ENCODE measurements at places on chromosomes 16 and 17.

DNA sequence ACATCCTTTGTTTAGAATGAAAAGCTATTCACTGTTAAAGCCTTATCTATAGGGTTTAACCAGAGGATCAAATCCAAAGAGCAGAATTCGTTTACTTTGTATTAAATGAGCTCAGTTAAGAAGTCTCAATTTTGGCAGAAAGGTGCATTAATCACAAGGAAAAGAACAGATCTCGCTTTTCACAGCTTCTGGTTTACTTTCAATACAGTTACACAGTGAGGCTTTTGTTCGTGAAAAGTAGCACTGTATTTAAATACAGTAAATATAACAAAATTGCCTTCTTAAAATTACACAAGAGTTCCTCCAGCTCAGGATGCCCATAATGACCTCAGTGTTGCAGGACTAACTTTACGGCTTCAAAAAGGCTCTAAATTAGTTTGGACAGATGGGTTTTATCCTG, 669.1 kb upstream of the SALL1 start:
- H3K36me3 ChIP-seq: no peaks in the 10 kb centered on the region
- no peaks in the 10 kb centered on the region for H3K27me3 ChIP-seq
- no peaks in the 10 kb centered on the region for H3K4me1 ChIP-seq
- no peak overlapping the region for H3K27ac ChIP-seq
- no peak overlapping the region for H3K4me3 ChIP-seq

DNA sequence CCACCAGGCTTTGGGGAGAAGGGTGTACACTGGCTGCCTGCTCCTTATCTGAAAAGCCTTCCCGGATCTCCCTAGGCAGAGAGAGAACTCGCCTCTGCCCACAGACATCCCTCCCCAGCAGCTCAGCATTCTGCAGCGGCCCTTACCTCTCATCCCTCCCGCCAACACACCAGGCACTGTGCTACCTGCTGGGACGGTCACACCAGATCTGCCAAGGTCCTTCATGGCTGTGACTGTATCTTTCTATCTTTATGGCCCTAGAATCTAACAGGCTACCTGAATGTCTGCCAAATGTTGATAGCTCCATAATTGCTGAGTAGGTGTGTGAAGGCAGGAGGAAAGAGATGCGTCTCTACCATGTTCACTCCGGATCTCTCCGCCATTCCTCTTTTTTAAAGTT, 7.9 kb downstream of the TSNAXIP1 start:
- no peaks in the 10 kb centered on the region for H3K36me3 ChIP-seq
- no peak for DNase-seq
- no peak overlapping the region for H3K4me3 ChIP-seq
- no peaks in the 10 kb centered on the region for H3K27me3 ChIP-seq

GRCh38 chr16:89241187-89242007, 23.9 kb downstream of the ZNF778 start:
- peak; percentile 47 for DNase-seq
- peak overlapping the region; percentile 90 for H3K4me3 ChIP-seq
- peak overlapping the region; percentile 88 for H3K27ac ChIP-seq
- peaks cover 18% of the 10 kb centered on the region for H3K27me3 ChIP-seq
- H3K4me1 ChIP-seq: peaks cover 8% of the 10 kb centered on the region
- peaks cover 8% of the 10 kb centered on the region for H3K36me3 ChIP-seq

DNA sequence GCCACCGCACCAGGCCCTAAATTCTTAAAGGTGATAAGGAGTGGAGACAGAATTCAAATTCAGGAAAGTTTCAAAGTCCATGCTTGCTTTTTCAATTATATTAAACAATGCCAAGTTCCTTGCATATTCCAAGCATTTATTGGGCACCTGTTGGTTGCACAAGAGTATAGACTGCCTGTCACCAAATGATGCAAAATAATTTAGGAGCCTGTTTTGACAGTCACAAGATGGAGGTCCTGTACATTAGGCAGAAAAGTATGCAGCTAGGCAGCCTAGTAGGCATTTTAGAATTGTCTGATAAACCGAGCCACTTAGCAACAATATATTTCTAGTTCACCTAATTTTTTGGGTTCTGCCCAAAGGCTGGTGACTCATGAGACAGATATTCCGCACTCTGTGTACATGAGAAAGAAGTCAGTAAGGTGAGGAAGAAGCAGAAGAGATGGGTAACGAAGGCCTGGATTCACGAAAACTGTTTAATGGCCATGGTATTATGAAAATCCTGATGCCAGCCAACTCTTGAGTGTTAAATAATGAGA, 7.3 kb downstream of the ACACA start:
- no peaks in the 10 kb centered on the region for H3K27me3 ChIP-seq
- DNase-seq: no peak
- no peak overlapping the region for H3K27ac ChIP-seq
- H3K4me1 ChIP-seq: no peaks in the 10 kb centered on the region

- H3K4me3 ChIP-seq: no peak overlapping the region
- H3K36me3 ChIP-seq: no peaks in the 10 kb centered on the region
- no peaks in the 10 kb centered on the region for H3K4me1 ChIP-seq
- DNase-seq: no peak
- H3K27ac ChIP-seq: no peak overlapping the region
These were observed 23.0 kb upstream of the CDR2 start for GRCh38 chr16:22397464-22397863.

- no peaks in the 10 kb centered on the region for H3K36me3 ChIP-seq
- no peak overlapping the region for H3K4me3 ChIP-seq
- no peak for DNase-seq
- H3K27ac ChIP-seq: no peak overlapping the region
- H3K4me1 ChIP-seq: peaks cover 3% of the 10 kb centered on the region
These were observed 4.4 kb upstream of the IL27 start for GRCh38 chr16:28511031-28511430.

GRCh38 chr17:61306003-61306402, 93.6 kb upstream of the TBX2 start:
- DNase-seq: no peak
- peaks cover 4% of the 10 kb centered on the region for H3K36me3 ChIP-seq

DNA sequence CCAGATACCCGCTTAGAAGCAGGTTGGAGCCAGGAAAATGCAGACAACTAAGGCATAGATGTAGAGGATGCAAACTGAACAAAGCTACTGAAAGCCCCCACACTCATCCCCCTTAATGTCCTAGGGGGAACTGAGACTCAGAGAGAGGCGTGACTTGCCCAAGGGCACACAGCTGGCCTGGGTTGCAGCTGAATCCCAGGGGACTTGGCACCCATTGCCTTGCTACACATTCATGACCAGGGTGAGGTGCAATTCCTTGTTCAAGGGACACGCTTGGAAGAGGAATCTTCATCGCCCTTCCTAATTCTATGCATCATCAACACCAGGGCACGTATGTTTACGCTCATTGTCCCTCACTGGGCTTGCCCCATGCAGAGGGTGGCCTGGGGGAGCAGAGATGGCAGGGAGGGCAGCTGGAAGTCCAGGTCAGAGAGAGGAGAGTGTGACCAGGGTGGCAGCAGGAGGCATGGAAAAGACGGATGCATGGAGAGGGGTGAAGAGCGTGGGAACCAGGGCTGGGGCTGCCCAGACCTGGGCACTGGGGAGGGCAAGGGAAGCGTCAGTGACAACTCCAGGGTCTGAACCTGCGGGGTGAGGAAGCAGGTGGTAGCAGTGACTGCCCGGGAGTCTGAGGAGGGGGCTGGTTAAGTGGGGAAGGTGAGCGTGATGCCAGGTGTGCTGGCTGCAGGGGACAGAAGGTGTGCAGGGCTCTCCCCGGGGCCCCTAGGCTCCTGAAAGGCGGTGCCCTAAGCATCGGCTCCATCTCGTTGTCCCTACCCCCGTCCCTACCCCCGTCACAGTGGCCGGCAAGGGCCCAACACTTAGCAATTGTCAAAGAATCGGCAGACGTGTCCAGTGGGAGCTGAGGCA, 267.1 kb upstream of the TNRC6C start:
- H3K4me1 ChIP-seq: peaks cover 3% of the 10 kb centered on the region
- H3K27me3 ChIP-seq: peaks cover 18% of the 10 kb centered on the region
- no peak overlapping the region for H3K27ac ChIP-seq
- no peaks in the 10 kb centered on the region for H3K36me3 ChIP-seq

DNA sequence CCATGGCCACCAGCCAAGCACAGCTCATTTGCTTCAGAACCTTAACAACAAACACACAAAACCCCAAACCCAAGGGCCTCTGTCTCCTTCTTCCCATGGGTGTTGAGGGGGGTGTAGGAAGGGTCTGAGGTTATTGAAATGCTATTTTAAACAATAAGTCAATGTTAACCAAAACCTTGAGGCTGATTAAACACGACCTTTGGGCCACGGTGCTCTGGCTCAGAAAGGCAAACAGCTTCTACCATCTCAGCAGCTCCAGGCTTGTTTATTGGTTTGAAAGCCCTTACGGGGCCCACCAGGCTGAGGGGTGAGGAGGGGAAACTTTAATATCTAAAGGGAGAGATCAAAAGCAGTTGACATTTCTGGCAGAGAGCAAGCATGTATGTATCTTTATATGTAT, 185.7 kb upstream of the IRX6 start:
- H3K27me3 ChIP-seq: peaks cover 5% of the 10 kb centered on the region
- no peak for DNase-seq
- no peak overlapping the region for H3K4me3 ChIP-seq
- H3K27ac ChIP-seq: no peak overlapping the region
- peaks cover 13% of the 10 kb centered on the region for H3K4me1 ChIP-seq

All from endothelial cell (in vitro differentiated cells).